Natural killer cell (primary cell): ENCODE measurements at places on chromosomes 1 and 21. TPM values are rescaled to one million over a fixed set of nuclear protein-coding genes. Genes with fewer than 3 reads are reported as not detected.

GRCh38 chr1:1536019-1536937 is 4.1 kb downstream of the TMEM240 start:
- peaks cover 12% of the 10 kb centered on the region for H3K4me1 ChIP-seq
- no peaks in the 10 kb centered on the region for H3K27me3 ChIP-seq
- H3K36me3 ChIP-seq = no peaks in the 10 kb centered on the region
- no peak overlapping the region for H3K4me3 ChIP-seq
- H3K27ac ChIP-seq = no peak overlapping the region

DNA sequence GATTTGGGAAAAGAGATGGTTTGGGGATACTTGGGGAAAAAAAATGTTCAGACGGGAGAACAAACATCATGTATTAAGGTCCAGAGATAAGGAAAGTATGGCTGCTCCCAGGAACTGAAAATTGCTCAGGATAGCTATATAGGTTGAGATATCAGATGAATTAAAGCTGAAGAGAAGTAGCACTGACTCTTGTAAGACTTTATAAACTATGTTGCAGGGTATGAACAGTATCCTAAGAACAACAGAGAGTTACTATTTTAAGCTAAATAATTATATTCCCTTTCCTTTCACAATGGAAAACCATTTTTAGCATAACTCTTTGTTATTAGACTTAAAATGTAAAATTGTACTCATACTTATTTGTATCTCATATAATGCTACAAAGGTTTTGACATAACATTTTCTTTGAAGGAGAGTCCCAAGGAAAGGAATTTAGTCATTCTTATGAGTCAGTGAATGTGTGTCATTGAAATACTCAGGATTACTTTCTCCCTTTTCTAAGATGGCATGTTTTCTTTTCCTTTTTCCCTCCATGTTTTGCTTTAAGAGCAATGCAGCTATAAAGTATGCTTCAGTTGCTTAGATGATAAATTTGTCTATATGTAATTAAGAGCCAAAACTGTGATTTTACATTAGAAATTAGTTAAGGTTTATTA is 139.4 kb upstream of the KIAA1614 start:
- DNase-seq = no peak
- H3K4me3 ChIP-seq = no peak overlapping the region
- H3K36me3 ChIP-seq = no peaks in the 10 kb centered on the region
- no peak overlapping the region for H3K27ac ChIP-seq
- no peaks in the 10 kb centered on the region for H3K27me3 ChIP-seq

DNA sequence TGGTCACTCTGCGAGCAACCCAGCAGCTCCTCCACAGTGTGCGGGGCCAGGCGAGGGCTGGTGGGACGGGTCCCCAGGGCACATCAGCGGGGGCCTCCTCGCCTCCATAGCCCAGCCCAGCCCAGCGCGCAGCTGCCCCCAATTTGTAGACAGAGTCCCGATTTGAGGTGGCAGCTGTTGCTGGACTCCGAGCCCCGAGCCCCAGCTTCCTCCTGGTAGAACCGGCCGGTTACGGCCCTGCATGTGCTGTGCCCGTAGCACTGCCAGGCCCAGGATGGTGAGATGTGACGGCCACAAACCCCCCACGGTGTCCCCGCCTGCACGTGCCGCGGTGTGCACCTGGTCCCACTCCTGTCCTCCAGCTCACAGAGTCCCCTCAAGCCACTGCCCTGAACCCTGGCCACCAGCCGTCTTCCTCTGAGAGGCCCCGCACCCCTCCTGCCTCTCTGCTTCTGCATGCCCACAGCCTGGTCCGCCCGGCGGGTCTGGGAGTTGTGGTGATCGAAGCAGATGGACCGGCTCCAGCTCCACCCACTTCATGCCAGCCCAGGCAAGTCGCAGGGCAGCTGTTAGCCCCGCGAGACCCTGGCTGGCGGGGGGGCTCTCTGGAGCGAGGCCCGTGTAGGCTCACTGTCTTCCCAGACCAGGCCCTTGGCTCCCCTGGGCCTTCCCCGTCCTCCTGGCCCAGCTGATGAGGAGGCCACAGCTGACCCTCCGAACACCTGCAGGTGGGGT is 55.5 kb downstream of the MORN1 start:
- no peak for DNase-seq
- H3K27ac ChIP-seq = no peak overlapping the region
- no peaks in the 10 kb centered on the region for H3K4me1 ChIP-seq
- H3K27me3 ChIP-seq = no peaks in the 10 kb centered on the region

DNA sequence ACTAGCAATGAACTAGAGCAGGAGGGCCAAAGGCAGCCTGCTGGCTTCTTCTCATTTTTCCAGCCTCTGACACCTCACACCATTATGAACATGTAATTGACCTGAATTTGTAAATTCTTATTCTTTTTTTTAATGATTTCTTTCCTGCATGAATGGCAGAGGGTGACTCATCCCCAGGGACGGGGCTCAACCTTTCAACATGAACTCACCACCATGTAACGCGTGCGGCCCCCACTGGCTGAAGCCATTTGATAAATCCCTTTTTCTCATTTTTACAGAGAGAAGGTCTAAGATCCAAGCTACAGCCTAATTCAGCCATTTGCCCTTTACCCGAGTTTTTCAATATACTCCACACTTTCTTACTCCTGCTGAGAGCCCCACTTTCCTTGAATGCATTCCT is 9.3 kb upstream of the ETS2 start:
- no peaks in the 10 kb centered on the region for H3K36me3 ChIP-seq
- no peaks in the 10 kb centered on the region for H3K4me1 ChIP-seq

FGR gene
- total RNA-seq = 452 TPM

CCDC190 gene
- not detected for total RNA-seq

NR1I3 gene
- total RNA-seq = not detected
